ENCODE measurements at places on chromosomes 5 and 9.

DNA sequence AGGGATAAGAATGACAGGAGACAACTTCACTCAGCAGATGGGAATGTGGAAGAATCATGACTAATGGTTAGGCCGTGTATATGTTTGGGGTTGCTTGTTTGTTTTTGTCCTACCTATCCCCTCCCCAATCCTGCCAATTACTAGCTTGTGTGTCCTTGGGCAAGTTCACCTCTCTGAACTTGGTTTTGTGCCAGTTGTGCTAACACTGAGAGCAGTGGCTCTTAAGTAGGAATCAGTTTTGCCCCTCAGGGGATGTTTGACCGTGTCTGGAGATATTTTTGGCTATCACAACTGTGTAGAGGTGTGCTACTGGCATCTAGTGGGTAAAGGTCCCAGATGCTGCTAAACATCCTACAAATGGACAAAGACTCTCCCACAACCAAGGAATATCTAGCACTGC lies 287.0 kb downstream of the DMRT2 start:
- no peak for DNase-seq

GRCh38 chr5:143946837-143947236 lies 134.9 kb downstream of the HMHB1 start:
- DNase-seq, result no peak

GRCh38 chr9:132531195-132531594 lies 51.2 kb upstream of the BARHL1 start:
- DNase-seq, result no peak

GRCh38 chr9:126822278-126822677 lies 17.4 kb downstream of the ZBTB43 start:
- DNase-seq, result no peak

- DNase-seq, result peak; percentile 31
These were observed 293.4 kb upstream of the PTGER4 start for GRCh38 chr5:40386289-40386688.

- peak; percentile 80 for DNase-seq
These were observed 95.1 kb downstream of the ARL15 start for GRCh38 chr5:54215233-54215736.

GRCh38 chr9:126335837-126336735 lies 9.5 kb downstream of the MVB12B start:
- DNase-seq, result no peak

DNA sequence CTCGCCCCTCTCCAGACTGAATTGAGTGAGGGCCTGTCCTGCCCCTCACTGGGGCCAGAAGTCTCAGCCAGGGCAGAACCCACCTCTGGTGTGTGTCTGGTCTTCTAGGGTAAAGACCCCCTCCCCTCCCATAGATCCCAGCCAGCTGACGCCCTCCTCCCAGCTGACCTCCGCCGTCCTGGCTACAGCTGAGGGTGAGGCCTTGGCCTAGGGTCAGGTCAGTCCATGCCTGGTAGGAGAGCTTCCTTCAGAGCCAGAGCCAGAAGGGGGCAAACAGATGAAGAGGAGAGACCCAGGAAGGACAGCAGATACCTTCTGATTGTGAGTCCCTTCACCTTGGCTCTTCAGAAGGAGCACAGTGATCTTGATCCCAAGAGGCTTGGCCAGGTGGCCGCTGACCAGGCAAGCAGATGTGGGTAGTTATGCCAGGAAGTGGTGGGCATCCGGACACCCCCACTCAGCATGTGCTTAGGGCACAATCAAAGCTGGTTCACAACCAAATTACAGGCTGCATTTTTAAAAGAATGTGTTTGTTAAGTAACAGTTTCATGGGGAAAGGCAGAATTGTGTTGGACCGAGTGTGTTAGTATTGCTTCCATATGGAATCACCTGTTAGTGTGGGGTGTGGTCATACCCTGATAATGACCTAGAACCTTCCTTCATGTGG lies 29.9 kb downstream of the JADE2 start:
- DNase-seq, result no peak

- DNase-seq, result no peak
These were observed 487.8 kb upstream of the NUDT12 start for GRCh38 chr5:104050436-104050835.

- peak; percentile 89 for DNase-seq
These were observed 205.6 kb upstream of the ADAMTSL1 start for GRCh38 chr9:18268381-18268780.

- DNase-seq, result no peak
These were observed 132.0 kb upstream of the NFIB start for GRCh38 chr9:14445946-14446345.

GRCh38 chr9:97962136-97962535 lies 21.0 kb upstream of the ANP32B start:
- DNase-seq, result no peak

DNA sequence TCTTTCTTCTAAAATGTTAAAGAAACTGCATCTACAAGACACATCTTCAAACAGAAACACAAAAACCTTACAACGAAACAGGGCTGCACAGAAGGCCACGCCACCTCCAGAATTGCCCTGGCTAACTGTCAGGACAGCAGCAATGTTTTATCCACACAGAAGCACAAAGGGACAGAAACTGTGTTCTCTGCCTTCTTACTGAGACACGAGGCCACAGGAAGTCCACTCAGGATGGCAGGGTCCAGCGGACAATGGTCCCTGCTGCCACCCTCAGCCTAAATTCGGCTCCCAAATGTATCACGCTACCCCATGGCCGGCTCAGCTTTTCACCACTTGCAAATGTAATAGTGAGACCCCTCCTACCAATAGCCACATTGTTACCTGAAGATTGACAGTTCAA lies 159.8 kb upstream of the PHYKPL start:
- no peak for DNase-seq

DNA sequence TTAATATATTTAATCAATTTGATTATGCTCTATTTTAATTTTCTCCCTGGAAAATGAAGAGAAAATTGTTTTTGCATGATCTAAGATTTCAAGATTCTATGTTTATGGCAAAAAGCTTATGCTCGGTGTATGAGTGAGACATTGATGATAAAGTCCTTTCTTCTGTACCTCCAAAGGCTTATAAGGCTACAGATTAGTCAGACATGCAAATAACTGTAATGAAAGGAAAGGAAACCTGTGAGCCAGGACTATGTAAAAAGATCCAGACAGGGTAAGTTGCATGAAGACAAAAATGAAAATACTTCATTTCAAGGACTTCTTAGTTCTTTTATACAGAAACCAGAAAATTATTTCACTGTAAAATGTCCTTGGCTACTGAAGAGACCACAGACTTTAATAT lies 52.2 kb upstream of the EDIL3 start:
- peak; percentile 26 for DNase-seq

GRCh38 chr9:79584655-79584982 lies 12.9 kb downstream of the TLE4 start:
- DNase-seq, result no peak

DNA sequence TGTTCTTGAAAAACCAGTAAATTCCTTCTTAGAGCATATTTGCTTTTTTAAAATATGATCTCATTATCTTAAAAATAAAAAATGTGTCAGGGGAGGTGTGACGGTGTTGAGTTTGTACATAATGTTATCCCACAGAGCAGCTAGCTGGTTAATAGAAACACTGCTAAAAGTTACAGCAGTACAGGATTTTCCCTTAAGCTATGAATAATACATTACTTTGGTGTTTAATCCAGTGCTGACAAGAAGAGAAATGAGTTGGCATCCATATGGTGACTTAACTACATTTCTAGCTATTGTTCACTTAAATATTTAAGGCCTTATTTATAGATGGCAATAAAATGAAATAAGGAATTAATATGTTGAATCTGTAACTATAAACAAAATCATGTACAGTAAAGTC lies 883.1 kb downstream of the CDH18 start:
- DNase-seq, result no peak

DNA sequence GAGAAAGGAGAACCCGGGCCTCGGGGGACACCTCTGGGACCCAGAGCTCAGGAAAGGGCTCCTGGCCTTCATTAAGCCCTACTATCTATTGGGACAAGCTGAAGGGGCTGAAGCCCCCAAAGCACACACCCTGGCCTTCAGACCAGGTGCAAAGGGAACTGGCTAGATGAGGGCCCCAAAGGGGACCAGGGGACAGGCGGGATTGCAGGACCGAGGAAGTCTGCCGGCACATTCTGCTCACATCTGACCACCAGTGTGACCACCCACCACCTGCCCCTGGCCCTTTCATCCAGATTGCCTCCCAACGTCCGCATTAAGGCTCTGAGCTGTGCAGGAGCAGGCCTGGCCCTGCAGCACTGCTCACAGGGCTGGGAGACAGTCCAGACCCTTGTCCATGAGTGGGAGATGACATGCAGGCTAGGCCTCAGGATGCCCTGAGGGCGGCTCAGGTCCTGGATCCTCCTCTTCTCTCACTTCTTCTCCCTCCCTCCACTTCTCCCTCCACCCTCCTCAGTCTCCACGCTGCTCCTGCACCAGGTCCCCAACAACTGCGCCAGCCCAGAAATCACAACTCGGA lies 19.2 kb downstream of the PSD2 start:
- DNase-seq, result no peak

- no peak for DNase-seq
These were observed 92.6 kb downstream of the GLIS3 start for GRCh38 chr9:4207123-4207875.

GRCh38 chr9:134243778-134244467 lies 79.6 kb upstream of the RNU6ATAC start:
- no peak for DNase-seq

GRCh38 chr5:163384669-163385068 lies 52.7 kb upstream of the CCNG1 start:
- no peak for DNase-seq
